Caco-2 (cell line): ENCODE measurements at places on chromosomes 3 and 15.

GRCh38 chr3:22704571-22705354 is 498.4 kb upstream of the UBE2E2 start:
- DNase-seq = no peak

DNA sequence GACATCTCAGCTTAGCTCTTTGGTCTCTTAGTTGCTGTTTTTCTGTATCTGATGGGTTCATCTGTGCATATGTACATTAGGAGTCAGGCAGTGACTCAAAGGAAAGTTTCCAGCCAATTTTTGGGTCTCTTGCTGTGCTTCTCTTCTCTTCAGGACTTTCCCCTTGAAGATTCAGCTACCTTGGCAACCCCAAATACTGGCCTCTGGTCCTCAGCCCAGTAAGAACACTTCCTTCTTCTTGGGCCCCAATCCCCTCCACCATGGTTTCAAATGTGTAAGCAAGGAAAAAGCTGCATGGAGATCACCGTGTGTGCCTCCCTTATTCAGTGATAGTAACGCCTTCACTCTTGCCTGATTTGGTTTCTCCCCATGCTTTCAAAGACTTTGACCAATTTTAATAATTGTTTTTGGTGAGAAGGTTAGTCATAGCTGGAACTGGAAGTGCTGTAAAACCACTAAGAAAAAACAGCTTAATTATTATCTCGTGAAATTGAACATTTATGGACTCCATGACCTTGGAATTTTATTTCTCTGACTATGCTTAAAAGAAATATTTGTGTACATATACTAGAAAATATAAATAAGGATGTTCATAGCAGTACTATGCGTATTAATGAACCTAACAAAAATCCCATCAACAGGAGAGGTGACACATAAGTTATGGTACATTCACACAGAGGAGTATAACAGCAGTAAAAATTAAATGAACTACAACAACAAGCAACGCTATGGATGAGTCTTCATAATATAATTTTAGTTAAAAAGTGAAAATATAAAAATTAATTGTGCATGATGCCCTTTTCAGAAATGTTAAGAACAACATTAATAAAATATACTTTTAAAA is 125.3 kb upstream of the BCL6 start:
- no peak for DNase-seq

DNA sequence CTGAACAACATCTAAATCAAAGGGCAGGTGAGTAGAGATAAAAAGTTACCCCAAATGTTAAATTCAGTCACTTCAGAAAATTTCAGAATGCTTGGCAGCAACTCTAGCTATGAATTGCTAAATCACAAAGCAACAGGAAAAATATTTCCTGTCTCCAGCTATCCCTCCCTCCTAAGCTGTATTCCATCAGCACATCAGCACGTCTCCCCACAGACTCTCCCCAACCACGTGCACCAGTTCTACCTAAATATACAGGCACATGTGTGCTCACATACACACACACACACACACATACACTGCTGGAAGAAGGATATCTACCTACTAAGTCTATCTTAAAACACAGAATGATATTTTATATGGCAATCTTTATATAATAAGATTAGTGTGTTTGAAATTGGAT is 177.1 kb upstream of the ARHGEF26 start:
- DNase-seq = no peak

GRCh38 chr3:172635588-172635987 is 75.3 kb downstream of the NCEH1 start:
- no peak for DNase-seq

- no peak for DNase-seq
Observed at GRCh38 chr15:57122080-57122840, 203.8 kb downstream of the TCF12 start.

- DNase-seq = no peak
Observed at GRCh38 chr15:39364721-39365120, 216.2 kb upstream of the THBS1 start.

DNA sequence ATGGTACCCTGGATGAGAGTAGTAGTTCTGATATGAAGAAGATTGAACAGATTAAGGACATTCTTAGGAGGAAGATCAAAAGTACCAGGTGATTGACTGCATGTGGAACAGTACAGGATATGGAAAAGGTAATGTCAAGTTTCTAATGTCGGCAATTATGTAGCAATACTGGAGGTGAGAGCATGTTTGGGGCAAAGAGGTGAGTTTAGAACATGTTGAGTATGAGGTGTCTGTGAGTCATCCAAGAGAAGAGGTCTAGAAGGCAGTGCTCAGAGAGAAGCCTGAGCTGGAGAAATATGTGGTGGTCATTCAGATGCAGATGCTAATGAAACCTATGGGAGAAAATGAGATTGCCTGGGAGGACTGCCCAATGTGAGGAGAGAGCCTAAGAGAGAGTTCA is 305.6 kb downstream of the ZBTB20 start:
- DNase-seq = no peak

- peak; percentile 61 for DNase-seq
Observed at GRCh38 chr3:126056681-126057500, 27.0 kb downstream of the SLC41A3 start.

DNA sequence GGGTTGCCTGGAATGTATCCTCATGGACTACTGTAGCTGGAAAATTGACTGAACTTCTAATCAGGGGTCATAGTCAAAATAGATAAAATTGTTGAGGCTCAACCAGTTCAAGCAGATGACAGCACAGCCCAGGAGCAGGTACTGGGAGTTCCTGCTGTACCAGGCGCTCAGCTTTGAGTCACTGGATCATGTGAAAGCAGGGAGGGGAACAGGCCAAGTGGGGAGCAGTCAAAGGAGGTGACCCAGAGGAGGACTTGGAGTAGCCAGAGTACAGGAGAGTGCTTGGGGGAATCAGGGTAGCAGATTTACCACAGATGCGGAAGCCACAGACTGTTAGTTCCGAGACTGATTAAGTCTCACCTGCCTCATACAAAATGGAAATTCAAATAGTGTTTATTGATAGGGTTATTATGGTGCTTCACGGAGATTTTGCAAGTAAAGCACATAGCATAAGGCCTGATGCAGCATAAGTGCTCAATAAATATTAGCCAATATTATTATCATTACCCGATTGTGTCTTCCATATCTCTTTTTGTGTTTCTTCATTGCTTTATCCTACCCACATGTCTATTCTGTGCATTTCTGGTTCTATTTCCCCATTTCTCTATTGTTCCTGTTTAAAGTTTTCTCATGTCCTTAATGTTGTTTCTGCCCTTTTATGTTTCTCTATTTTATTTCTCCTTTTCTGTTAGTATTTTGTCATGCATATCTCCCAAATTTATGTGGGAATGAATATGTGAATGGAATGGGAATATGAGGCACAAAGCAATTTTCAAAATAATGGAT is 369.2 kb upstream of the MCTP2 start:
- no peak for DNase-seq

GRCh38 chr3:186883686-186884058 is 41.2 kb downstream of the ADIPOQ start:
- no peak for DNase-seq

GRCh38 chr3:59473636-59474035 is 423.8 kb upstream of the CFAP20DC start:
- DNase-seq = no peak

GRCh38 chr3:172061724-172062184 is 22.4 kb downstream of the FNDC3B start:
- DNase-seq = no peak

- DNase-seq = no peak
Observed at GRCh38 chr15:76209523-76209922, 101.7 kb downstream of the ETFA start.

GRCh38 chr3:42557854-42558253 is 23.9 kb downstream of the SEC22C start:
- DNase-seq = peak; percentile 24

DNA sequence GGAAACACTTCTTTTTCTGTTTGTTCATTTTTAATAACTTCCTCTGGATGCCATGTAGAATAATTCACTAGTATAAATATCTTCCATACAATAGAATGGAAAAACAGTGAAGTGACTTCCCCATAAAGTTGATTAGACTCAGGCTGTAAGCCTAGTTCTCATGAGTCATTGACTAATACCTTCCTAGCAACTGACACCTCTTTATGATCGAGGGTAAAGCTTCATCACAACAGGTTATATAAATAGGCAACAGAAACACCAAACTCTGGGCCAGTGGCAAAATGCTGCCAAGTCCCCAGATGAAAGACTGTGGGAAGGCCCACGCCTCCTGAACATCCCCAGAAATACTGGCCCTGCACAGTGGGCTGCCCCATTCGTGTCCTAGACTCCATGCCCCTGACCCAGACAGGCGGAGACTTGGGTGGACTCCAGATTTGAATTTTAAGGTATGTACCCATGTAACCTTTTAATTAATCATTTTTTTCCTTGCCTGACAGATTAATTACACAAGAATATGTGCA is 71.3 kb upstream of the TBC1D23 start:
- DNase-seq = no peak

- DNase-seq = no peak
Observed at GRCh38 chr15:39286706-39287105, 294.2 kb upstream of the THBS1 start.

- DNase-seq = no peak
Observed at GRCh38 chr15:83081256-83082014, 14.4 kb upstream of the BTBD1 start.

- no peak for DNase-seq
Observed at GRCh38 chr3:149131589-149131988, 2.2 kb downstream of the HPS3 start.

- no peak for DNase-seq
Observed at GRCh38 chr3:50270422-50271224, 1.7 kb downstream of the SEMA3B start.

DNA sequence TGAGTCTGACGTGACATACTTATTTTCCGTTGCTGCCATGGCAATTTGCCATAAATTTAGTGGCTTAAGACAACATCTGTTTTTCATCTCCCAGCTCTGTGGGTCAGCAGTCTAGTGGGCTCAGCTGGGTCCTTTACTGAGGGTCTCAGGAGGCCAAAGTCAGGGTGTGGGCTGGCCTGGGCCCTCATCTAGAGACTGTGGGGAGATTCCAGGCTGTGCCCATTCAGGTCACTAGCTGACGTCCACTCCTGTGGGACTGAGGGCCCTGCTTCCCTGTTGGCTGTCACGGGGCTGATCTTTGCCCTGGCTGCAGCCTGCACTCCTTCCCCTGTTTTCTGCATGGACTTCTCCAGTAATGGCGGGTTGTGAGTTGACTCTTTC is 19.1 kb downstream of the FGD5 start:
- no peak for DNase-seq

DNA sequence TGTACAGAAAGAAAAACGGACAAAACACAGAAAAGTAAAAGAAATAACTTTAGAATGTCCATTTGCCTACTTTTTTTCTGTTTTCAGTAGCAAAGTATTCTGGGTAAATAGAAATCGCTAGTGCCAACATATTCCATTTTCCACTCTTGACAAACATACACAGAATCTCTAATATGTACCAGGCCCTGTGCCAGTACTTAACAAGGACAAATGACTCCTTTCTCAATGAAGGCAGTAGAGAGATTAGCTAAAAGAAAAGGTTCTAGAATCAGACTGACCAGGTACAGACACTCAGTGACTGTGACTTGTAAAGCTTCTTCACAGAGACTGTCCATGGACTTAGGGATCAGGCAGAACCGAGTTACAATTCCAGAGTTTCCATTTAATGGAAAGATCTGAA is 165.8 kb upstream of the STAC start:
- DNase-seq = no peak

DNA sequence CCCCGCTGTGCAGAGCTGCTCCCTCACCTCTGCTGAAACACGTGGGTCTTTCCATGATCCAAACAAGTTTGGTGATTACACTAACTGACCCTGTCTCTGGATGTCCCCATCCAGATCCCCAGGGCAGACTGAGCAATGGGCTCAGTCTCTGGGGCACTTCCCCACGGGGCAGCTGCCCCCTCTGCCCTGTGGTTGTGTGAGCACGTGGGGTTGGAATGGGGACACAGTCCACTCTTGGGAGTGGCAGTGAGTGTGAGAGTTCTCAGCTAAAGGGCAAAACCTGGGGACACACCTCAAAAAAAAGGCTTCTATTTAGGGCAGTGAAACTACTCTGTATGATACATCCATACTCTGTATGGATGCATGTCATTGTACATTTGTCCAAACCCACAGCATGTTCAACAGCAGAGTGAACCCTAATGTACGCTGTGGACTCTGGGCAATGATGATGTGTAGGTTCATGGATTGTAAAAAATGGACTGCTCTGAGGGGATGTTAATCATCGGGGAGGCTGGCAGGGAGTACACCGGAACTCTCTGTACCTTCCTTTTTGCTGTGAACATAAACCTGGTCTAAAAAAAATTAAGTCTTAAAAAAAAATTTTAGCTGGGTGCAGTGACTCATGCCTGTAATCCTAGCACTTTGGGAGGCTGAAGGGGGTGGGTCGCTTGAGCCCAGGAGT is 49.9 kb upstream of the BLM start:
- no peak for DNase-seq

DNA sequence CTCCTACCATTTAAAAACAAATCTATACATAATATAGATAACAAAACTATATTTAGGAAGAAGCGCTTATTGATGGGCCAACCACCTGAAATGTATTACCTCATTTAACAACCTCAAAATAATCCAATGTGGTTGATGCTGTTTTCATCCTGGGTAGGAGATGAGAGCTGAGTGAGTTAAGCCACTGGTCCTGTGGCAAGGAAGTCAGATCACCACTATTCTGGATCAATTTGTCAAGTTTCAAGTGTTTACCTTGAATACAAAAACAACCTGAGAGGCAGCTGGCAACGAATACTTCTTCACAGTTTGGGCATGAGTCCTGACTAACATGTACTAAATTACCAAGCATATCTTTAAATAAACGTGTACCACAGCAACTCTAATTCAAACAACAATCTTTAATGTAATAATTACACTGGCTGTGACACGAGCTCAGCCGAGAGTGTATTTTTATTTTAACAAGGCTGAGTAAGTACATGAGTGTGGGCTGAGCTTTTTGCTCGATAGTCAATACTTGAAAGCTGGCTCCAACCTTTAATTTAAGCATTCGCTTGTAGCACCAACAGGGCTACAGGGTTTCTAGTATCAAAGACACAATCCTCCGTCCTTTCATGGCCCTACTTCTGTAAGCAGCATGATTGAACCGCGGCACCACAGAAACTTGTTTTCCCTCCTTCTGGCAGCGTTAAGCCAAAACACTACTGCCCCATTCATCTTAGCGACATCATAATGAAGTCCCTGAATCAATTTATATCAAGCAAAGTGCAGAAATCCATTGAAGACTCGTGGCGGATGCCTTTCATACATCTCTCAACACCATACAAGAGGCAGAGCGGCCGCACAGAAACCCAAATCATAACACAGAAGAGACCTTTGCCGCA is 93.8 kb upstream of the ICE2 start:
- no peak for DNase-seq

- DNase-seq = no peak
Observed at GRCh38 chr3:43902415-43902814, 211.7 kb downstream of the ABHD5 start.
